ENCODE measurements at places on chromosomes 1 and 21. TPM values are rescaled to one million over a fixed set of nuclear protein-coding genes. Genes with fewer than 3 reads are reported as not detected.

GRCh38 chr1:182404781-182405180 is 4.3 kb upstream of the TEDDM1 start:
- no peak for DNase-seq

GRCh38 chr21:46079352-46080170 is 18.4 kb upstream of the COL6A2 start:
- DNase-seq: peak; percentile 42

The CELA3B gene
- total RNA-seq: not detected

The CD84 gene
- not detected for total RNA-seq

DNA sequence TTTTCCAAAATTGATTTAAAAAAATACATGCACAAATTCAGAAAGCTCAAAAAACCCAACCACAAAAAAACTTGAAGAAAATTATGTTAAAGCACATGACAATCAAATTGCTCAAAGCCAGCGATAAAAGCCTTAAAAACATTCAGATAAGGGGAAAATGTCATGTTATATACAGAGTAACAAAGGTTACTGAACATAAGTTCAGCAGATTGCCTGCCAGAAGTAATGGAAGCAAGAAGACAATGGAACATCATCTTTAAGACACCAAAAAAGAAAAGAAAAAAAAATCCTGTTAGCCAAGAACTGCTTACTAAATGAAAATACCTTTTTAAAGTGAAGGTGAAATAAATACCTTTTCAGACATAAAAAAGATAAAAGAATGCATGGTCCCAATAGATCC is 147.2 kb upstream of the SGIP1 start:
- DNase-seq: no peak

DNA sequence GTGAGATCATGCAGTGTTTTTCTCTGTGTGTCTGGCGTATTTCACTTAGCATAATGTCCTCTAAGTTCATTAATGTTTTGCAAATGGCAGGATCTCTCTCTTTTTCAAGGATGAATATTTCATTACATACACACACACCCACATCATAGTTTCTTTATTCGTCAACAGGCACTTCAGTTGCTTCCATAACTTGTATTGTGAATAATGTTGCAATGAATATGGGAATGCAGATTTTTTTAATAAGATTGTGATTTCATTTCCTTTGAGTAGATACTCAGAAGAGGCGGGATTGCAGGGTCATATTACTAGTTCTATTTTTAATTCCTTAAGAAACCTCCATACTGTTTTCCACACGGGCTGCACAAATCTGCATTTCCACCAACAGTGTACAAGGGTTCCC is 134.0 kb downstream of the CLEC20A start:
- DNase-seq: no peak

The MAP1LC3C gene
- total RNA-seq: not detected

- DNase-seq: no peak
Measured at GRCh38 chr21:17673261-17674020, 60.7 kb upstream of the BTG3 start.

The CFHR3 gene
- total RNA-seq: 0.70 TPM

GRCh38 chr1:12620488-12620865 is 2.5 kb upstream of the DHRS3 start:
- no peak for DNase-seq

The PHC2 gene
- total RNA-seq: 43.9 TPM

DNA sequence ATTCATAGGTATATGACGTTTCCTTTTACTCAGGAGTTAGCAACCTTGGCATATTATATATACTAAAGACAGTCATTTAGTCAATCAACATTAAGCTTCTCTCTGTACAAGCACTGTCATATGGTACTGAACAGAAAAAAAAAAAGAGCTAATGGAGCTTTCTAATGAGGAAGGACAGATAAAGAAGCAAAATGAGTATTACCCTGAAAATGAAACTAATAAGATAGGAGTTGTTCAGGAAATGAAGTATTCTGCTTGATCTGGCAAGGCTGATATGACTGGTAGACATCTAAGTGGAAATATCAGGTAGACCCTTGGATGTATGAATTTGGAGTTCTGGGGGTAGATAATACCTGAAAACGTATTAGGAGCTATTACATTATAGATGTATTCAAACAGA is 4.3 kb upstream of the IKBKE start:
- no peak for DNase-seq

Measured in endodermal cell (in vitro differentiated cells).